Esophagus muscularis mucosa (tissue), 4 donors: ENCODE measurements at places on chromosomes 11 and 22.

DNA sequence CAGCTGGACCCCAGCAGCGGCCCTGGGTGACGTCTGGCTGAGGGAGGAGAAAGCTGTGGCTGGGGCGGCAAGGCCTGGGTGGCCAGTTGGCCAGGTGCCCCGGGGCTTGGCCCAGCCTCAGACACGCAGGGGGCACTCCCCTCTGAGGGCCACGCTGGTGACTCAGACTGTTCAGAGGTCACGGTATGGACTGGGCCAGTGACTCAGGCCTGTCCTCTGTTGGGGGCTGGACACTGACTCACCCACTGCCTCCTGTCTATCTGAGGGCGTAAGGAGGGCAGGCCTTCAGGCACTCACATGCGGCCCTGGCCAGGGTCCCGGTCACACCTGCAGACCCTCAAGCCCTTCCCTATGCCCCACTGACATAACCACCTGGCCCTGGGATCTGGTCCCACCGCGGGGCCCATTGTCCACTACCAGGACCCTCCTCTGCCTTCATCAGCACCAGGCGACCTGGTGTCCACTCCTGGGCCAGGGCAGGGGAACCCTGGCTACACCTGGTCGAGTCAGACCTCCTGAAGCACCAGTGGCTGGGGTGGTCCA lies 3.7 kb upstream of the MUC5AC start:
- no peak for DNase-seq

GRCh38 chr11:61011229-61011870 lies 39.9 kb downstream of the CD6 start:
- no peak for DNase-seq

DNA sequence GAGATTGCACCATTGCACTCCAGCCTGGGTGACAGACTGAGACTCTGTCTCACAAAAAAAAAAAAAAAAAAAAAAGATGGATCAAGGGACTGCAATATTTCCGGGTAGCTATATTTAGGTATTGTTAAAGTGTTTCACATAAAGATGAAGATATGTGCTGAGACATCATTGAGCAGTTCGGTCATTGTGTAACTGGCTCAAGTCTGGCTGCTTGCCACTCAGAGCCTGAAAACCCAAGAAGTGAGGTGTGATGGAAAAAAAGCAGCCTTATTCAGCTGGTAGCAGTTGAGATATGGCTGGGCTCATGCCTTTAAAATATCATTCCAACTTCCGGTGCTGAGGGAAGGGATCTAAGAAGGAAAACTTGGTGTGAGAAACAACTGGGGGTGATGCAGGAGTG lies 46.9 kb downstream of the LUZP2 start:
- DNase-seq: no peak

DNA sequence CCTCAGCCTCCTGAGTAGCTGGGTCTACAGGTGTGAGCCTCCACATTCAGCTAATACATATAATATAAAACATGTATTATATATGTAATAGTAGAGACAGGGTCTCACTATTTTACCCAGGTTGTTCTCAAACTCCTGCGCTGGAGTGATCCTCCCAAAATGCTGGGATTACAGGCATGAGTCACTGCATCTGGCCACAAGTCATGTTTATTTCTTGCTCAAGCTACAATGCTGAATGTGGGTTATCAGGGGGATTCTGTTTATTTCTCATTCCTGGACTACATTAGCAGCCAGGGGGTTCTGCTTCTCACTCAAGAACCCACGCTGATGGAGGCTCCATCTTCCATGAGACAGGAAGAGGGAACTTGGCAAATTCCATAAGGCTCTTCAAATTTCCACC lies 24.8 kb downstream of the FOLR3 start:
- DNase-seq: no peak
